Stimulated activated CD4-positive, alpha-beta T cell treated with anti-CD3 and anti-CD28 coated beads, Interleukin-1b, Interleukin-23, amount 100 ng/mL, for 1 hour (primary cell): ENCODE measurements at places on chromosomes 1 and 21.

- no peak for DNase-seq
These were observed 25.3 kb upstream of the IL19 start for GRCh38 chr1:206745301-206745700.

- no peak for DNase-seq
These were observed 25.5 kb upstream of the GTF2B start for GRCh38 chr1:88916883-88917282.

- no peak for DNase-seq
These were observed 43.4 kb downstream of the EIF2D start for GRCh38 chr1:206568779-206569352.

DNA sequence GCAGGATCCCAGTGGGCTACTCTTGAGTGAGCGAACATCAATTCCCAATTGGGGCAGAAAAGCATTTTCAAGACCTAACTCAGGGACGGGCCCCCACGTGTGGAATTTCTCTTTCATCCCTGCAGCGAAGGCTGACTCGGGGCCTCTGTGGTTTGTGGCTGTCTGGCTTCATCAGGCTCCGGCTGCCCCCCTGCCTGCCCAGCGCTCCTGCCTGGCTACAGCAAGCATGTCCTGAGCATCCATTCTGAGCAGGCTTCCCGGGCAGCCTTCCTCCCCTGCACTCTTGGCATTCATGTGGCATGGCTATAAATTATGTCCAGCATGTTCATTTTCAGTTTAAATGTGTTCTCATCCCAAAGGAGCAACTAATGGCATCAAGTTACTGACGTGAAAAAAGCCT lies 588.1 kb downstream of the KIF26B start:
- no peak for DNase-seq
